ENCODE measurements at places on chromosomes 3 and 15.

- no peak for DNase-seq
Observed at GRCh38 chr15:79315623-79316328, 4.9 kb downstream of the TMED3 start.

GRCh38 chr3:51371943-51372557 is 13.0 kb upstream of the MANF start:
- no peak for DNase-seq

GRCh38 chr15:74043425-74044266 is 38.7 kb downstream of the GOLGA6A start:
- no peak for DNase-seq

DNA sequence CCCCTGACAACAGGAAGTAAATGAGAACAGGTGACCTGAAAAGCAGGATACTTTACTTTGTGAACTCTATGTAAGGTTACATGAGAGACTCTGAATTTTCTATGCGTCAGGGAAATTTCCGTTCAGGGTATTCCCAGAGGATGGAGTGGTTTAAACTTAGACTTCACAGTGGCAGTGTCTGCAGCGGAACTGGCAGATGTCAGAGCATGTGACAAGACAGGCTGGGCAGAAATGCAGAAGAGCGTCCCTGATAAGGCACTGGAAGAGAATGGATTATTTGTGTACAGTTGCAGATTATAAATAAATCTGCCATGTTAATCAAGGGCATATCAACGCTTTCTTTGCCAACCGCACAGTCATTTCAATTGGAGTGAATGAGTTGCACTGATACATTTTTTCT is 598.4 kb upstream of the ZNF717 start:
- DNase-seq: no peak

DNA sequence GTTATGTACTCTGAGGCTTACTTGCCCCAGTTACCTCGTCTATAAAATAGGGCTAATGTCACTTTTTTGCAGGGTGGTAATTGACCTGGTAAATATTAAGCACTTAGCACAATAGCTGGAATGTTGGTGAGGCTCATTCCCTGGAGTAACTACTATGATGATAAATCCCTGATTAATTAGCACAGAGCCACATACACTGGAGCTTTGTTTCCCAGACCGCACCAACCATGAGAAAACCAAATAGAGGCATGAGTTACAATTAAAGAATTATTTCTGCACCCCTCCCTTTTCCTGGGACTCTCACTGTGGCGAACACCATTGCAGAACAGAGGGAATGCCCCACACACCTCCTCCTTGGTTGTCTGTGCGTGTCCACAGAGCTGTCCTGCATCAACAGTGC is 76.6 kb upstream of the CPOX start:
- no peak for DNase-seq

DNA sequence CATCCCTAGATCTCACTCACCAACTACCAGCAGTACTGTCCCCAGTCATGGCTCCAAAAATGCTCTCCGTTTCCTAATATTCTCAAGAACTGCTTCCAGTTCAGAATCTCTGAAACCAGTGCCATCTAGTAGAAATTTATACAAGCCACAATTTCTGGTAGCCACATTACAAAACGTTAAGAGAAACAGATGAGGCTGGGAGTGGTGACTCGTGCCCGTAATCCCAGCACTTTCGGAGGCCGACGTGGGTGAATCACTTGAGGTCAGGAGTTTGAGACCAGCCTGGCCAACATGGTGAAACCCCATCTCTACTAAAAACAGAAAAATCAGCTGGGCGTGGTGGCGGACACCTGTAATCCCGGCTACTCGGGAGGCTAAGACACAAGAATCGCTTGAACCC is 78.4 kb upstream of the RAD18 start:
- DNase-seq: no peak

All from stimulated activated CD8-positive, alpha-beta memory T cell treated with anti-CD3 and anti-CD28 coated beads, Interleukin-4, amount 100 ng/mL, for 4 hours (primary cell).